Testis (tissue), 5 donors: ENCODE measurements at places on chromosomes 12 and 14. TPM values are rescaled to one million over a fixed set of nuclear protein-coding genes. Genes with fewer than 3 reads are reported as not detected.
A peak's percentile ranks its signal among the peaks of the same experiment; 100 is the strongest.

GRCh38 chr14:55133416-55133815, 4.4 kb downstream of the LGALS3 start:
- H3K27ac ChIP-seq, result peak overlapping the region; percentile 16
- H3K36me3 ChIP-seq, result no peaks in the 10 kb centered on the region
- H3K4me1 ChIP-seq, result peaks cover 46% of the 10 kb centered on the region
- DNase-seq, result peak; percentile 60
- H3K27me3 ChIP-seq, result no peaks in the 10 kb centered on the region

DNA sequence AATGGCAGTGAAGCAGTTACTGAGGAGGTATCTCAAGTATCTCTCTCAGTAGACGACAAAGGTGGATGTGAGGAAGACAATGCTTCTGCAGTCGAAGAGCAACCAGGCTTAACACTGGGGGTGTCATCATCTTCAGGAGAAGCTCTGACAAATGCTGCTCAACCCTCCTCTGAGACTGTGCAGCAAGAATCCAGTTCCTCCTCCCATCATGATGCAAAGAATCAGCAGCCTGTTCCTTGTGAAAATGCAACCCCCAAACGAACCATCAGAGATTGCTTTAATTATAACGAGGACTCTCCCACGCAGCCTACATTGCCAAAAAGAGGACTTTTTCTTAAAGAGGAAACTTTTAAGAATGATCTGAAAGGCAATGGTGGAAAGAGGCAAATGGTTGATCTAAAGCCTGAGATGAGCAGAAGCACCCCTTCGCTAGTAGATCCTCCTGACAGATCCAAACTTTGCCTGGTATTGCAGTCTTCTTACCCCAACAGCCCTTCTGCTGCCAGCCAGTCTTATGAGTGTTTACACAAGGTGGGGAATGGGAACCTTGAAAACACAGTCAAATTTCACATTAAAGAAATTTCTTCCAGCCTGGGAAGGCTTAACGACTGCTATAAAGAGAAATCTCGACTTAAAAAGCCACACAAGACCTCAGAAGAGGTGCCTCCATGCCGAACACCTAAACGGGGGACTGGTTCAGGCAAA, 216.6 kb downstream of the AKAP6 start:
- H3K27me3 ChIP-seq, result no peaks in the 10 kb centered on the region
- H3K27ac ChIP-seq, result no peak overlapping the region
- H3K36me3 ChIP-seq, result no peaks in the 10 kb centered on the region
- DNase-seq, result no peak
- H3K4me3 ChIP-seq, result no peak overlapping the region
- H3K4me1 ChIP-seq, result peaks cover 21% of the 10 kb centered on the region

Gene ARG2
- 3.8 TPM for total RNA-seq

Gene CCDC196
- 15.7 TPM for total RNA-seq

GRCh38 chr12:48910196-48910595, 15.1 kb downstream of the FKBP11 start:
- no peak overlapping the region for H3K27ac ChIP-seq
- no peaks in the 10 kb centered on the region for H3K4me1 ChIP-seq
- no peaks in the 10 kb centered on the region for H3K27me3 ChIP-seq
- DNase-seq, result no peak
- H3K4me3 ChIP-seq, result no peak overlapping the region

DNA sequence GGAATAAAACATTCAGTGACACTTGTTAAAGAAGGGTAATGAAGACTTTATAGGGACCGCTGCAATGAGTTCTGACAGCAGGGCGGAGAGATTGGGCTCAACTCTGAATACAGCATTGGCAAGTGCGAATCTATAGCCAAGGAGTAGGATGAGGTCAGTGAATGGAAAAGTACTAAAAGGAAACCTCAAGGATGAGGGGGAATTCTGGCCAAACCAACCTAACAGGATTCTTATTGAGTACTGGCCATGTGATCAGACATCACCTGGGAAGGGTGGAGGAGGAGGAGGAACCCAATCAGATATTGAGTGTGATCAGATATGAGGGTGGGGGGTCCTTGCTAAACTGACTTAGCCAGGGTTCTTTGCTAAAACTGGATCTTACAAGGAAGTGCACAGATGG, 31.0 kb downstream of the DRAM1 start:
- H3K27me3 ChIP-seq, result no peaks in the 10 kb centered on the region
- H3K4me3 ChIP-seq, result no peak overlapping the region

- no peaks in the 10 kb centered on the region for H3K27me3 ChIP-seq
- H3K36me3 ChIP-seq, result no peaks in the 10 kb centered on the region
- DNase-seq, result no peak
- H3K4me1 ChIP-seq, result no peaks in the 10 kb centered on the region
- H3K4me3 ChIP-seq, result no peak overlapping the region
These were observed 8.7 kb upstream of the TMEM229B start for GRCh38 chr14:67497216-67497615.

DNA sequence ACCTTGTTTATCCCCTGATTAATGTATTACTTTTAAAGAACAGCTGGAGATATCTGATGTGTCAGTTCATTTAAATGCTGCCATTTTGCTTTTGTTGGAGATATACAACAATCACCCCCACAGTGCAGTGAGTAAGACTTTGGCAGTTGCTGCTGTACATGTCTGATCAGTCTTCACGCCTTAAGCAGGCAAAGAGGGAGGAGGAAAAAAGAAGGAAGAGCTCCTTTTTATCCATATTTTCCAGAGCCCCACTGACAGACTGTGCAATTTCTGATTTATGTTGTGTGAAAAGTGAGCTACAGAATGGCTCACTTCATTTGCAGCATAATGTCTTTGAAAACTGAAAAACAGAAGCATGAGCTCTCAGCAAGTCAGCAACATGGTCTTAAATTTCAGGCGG, 319.7 kb upstream of the LRIG3 start:
- no peaks in the 10 kb centered on the region for H3K36me3 ChIP-seq
- no peaks in the 10 kb centered on the region for H3K4me1 ChIP-seq
- H3K27ac ChIP-seq, result no peak overlapping the region
